Fibroblast of villous mesenchyme (primary cell): ENCODE measurements at places on chromosomes 3 and 15.

- no peak for DNase-seq
Observed at GRCh38 chr3:149626671-149627070, 31.2 kb downstream of the WWTR1 start.

- DNase-seq: no peak
Observed at GRCh38 chr3:10941972-10942371, 50.6 kb upstream of the SLC6A1 start.

GRCh38 chr3:115436767-115437301 is 186.5 kb upstream of the GAP43 start:
- DNase-seq: peak; percentile 71

DNA sequence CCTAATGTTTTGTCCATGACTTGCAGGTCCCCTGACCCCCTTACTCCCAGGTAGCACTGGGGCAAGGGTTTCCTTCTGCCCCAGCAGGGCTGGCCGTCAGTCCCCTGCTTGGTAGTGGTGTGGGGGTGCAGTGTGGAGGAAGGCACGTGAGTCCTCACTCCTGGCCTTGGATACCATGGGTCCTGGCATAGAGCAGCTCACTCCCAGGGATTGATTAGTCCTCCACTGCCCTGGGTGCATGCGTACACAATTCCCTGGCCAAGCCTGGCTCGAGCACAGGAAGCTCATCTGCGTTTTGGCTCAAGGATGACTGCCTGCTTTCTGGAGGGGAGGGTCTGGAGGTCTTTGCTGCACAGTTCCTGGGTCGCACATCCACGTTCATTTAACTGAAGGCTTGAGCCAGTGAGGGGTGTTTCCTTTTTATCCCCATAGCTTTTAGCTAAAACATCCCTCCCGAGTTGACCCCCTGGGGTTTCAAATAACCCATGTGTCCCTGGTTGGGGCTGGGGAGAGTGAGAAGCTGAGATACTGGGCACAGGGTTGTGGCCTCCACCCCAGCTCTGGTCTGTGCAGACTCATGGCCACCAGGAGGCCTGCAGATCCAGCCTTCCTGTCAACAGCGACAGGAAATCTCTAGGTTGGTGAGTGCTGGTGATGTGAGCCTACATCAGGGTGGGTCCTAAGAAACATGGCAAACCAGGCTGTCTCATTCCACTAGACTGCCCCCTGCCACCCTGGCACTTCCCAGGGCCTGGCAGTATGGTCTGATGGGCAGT is 11.5 kb downstream of the HEMK1 start:
- no peak for DNase-seq

DNA sequence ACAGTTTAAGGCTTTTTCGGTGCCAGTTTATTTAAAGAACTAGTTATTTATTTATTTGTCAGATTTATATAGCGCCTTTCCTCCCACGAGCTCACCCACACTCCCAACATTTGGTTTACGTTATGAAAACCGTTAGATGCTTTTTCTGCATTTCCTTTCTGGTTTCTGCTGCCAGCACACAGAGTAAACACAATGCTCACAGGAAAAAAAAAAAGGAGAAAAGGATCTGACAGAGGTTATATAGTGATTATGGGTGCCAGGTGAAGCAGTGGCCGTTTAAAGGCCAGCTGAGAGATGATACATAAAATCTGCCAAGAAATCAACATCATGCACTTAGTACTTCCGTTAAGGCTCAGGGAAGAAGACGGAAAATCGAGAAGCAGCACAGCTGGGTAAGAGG is 37.9 kb downstream of the ETV5 start:
- DNase-seq: peak; percentile 31

GRCh38 chr3:37949866-37950265 is 40.7 kb upstream of the VILL start:
- DNase-seq: no peak

DNA sequence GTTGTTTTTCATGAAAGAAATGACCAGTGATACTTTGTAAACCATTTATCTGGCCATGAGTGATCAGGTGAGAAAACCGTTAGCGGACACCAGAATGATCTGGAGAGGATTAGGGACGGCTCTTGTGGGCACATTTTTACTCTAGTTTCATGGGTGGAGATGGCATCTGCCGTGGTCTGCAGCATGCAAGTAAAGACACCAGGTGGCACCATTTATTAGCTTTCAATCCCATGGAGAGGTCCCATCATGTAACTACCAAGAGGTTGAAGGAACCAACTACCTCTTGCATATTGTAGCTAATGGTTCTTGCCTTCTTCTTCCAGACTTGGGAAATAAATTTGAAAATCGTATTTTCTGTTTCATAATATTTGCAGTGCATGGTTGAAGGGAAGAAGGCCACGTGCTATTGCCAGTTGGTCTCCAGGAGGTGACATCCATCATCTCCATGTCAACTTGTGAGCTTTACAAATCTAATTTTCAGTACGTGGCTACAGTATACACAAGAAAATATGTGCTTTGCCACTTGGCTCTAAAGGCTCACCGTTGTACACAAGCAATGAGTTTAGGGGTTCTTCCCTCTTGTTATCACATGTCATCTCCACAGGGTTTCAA is 1.5 kb upstream of the MAPKBP1 start:
- peak; percentile 82 for DNase-seq

GRCh38 chr3:52025453-52025852 is 29.8 kb upstream of the RPL29 start:
- no peak for DNase-seq

DNA sequence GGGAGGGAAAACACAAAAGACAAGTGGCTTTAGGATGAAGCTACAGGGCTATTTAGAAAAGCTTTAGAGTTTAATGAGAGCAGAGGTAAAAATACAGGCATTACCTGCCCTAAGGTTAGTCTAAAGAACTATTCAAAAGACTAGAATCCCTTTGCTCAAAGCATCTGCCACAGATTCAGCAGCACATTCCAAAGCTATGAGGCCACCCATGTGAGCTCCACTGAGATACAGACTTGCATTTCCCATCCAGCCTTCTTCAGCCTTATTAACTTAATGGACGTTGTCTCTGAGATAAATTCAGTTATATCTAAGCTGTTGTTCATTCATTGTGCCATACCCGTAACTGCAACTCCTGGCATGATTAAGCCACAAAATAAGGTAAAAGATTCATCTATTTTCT is 25.4 kb downstream of the CXCR6 start:
- DNase-seq: peak; percentile 73

DNA sequence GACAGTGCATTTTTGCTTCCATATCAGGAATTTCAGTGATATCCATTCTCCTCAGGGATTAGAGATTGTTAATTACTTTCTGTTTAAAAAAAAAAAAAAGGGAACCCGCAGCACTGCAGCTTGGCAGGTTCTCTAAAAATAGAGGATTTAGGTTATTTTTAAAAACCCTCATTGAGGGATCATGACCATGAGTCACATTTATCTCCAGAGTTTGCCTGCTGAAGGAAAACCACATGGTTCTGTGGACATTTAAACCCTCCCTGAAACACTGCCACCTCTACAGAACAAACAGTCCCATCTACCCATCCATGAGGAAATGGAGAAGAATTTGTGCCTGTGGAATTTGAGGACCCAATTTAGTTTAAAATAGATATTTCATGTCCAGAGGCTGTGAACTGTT is 66.2 kb upstream of the UBE2E1 start:
- peak; percentile 79 for DNase-seq

GRCh38 chr3:55541016-55541415 is 53.9 kb upstream of the WNT5A start:
- DNase-seq: peak; percentile 54

DNA sequence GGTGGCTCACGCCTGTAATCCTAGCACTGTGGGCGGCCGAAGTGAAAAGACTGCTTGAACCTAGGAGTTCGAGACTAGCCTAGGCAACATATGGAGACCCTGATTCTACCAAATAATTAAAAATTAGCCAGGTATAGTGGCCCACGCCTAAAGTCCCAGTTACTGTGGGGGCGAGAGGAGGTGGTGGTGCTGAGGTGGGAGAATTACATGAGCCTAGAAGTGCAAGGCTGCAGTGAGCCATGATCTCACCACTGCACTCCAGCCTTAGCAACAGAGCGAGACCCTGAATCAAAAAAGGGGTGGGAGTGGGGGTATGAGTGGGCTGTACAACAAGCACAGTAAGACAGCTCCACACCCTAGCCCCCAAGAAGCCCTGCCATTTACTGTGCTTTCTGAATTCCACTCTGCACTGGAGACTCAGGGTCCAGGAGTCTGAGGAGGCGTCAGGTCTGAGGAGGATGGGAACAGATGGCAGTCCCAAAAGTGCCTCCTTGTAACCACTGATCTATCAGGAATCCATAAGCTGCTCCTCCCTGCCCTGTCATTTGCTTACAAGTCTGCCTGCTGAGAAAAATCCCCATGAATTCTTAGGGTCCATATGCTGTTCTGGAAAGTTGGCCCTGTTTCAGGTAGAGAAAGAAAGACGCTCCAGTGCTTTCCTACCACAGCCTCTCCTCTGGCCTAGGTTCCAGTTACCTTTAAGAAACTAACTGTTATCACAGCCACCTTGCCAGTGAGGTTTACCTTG is 171.1 kb downstream of the MAGI1 start:
- no peak for DNase-seq

- DNase-seq: no peak
Observed at GRCh38 chr3:175748087-175748730, 889.1 kb downstream of the NAALADL2 start.

GRCh38 chr3:114874522-114874971 is 272.5 kb downstream of the ZBTB20 start:
- DNase-seq: no peak

GRCh38 chr3:95609411-95609810 is 1205.0 kb upstream of the EPHA6 start:
- DNase-seq: no peak

DNA sequence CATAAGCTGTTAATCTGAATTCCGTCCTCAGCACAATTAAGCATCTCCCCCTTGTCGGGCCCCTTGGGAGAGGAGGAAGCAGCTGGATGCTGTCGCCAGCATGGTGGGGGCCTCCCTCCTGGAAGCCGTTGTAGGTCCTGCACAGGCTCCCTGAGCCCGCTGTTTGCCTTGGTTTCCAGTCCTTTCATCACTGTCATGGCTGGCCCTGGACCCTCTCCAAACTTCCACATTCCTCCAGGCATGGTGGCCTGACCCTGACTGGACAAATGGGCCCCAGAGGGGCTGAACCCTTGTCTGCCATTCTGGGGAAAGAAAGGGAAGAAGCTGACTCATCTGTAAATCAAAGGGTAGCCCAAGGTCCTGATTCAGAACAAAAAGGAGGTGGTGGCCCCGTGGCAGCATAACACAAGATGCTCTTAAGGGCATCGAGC is 300.5 kb upstream of the LRRFIP2 start:
- DNase-seq: no peak

DNA sequence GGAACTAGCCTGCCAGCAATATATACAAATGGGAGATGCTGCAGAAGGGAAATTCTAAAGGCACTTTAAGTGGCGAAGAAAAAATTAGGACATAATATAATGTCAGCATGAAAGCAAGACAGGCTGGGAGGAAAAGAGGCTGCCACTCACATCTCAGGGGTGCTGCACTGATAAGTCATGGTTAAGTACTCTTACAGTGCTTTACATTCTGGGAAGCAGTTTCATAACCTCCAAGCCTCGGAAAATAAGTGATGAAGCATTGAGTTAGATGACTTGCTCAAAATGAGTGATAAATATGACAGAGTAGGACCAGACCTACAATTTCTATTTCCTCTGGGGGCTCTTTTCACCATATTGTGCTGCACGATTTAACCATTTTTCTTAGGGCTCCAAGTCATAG is 109.0 kb downstream of the HERC1 start:
- no peak for DNase-seq

DNA sequence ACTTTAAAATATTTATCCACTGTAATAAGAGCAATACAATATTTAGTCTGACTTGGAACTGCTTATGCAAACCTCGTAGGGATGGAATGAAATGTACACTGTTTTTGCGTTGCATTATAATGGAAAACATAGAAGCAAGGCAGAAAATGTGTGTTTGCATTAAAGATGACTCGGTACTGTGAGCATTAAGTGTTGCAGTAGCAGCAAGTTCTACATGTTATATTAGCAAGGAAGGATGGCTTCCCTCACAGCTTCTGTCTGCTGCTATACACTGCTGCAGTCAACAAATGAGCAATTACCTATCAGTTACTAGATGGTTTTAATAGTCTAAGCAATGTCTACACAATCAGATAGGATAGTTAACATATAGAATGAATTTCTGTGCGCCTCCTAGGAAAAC is 75.4 kb downstream of the CDIN1 start:
- DNase-seq: no peak

DNA sequence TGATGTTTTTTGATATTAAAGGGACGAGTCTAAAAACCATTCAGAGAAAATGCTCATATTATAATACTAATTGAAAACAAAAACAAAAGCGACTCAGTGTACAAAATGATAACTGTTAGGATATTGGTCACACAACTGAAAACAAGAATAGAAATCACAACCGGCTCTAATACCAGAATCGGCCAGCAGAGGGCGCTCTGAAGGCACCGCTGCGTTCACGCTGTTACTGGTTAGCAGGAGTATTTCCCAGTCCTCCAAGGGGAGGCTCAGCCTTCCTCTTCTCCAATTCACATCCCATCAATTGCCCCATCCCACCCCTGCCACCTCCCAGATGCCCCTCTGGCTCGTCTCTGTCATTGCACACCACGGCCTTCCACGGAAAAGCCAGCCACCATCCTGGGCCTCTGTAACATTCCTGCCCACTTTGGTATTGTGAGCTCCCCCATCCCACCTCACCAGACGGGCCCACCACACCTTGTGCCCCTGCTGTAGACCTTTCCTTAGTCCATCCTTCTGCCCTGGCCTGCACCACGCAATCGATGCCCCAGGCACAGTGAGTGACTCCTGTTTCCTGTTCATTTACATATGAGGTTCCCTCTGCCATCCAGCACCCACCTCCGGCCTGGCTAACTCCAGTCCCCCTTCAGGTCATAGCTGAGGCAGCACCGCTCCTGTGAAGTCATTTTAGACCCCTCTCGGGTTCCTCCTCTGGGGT is 8.5 kb downstream of the FAM107A start:
- peak; percentile 67 for DNase-seq

DNA sequence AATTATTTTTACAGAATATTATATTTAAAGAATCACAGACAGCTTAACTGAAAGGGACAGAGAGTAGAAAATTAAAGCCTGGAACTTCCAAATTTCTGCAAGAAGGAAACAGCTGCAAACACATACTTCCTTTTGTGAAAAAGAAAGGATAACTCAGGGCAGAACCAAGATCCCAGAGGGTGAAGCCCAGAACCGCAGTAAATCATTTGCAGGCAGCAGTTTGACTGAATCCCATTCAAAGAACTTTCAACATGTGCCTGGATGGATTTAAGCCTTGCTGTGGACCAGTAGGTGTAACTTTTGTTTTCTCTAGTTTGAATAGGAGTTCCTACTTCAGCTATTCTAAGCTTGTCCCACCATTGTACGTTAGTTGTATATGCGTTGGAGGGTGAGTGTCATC is 733.2 kb downstream of the ROBO2 start:
- no peak for DNase-seq

DNA sequence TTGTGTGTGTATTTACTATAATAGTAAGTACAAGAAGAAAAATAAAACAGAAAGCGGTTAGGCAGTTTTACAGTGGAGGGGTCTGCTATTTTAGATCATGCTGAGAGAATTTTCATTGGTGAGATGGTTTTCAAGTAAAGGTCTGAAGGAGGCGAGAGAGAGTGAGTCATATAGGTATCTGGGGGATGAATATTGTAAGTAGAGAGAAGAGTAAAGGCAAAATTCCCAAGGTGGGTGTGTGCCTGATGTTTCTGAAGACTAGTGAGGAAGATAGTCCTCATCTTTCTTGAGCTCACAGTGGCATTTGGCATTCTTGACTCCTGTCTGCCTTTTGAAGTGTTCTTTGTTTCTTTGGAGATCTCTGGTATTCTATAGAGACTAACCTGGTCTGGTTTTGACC is 38.6 kb downstream of the CRYBG3 start:
- DNase-seq: no peak

GRCh38 chr3:4589475-4590097 is 96.4 kb downstream of the ITPR1 start:
- DNase-seq: no peak
